Melanocyte of skin (primary cell): ENCODE measurements at places on chromosomes 13 and 19. TPM values are rescaled to one million over a fixed set of nuclear protein-coding genes. Genes with fewer than 3 reads are reported as not detected.

The TTC9B gene
- total RNA-seq = not detected in 2 replicates

The TNNT1 gene
- 0.34 and 0.73 TPM in 2 replicates for total RNA-seq

The LYPD5 gene
- total RNA-seq = under 0.01 and 1.0 TPM in 2 replicates

The ZNF540 gene
- 0.69 and 0.73 TPM in 2 replicates for total RNA-seq

The ALG5 gene
- 42.0 and 60.0 TPM in 2 replicates for total RNA-seq

The KLF1 gene
- under 0.01 TPM in 2 replicates for total RNA-seq
